ENCODE measurements at places on chromosomes 1 and 21. TPM values are rescaled to one million over a fixed set of nuclear protein-coding genes. Genes with fewer than 3 reads are reported as not detected.

RPAP2 gene
- total RNA-seq, result 31.6 TPM

LCE3D gene
- total RNA-seq, result not detected

ADORA1 gene
- total RNA-seq, result not detected

C1QB gene
- not detected for total RNA-seq

DNASE2B gene
- total RNA-seq, result not detected

OLIG2 gene
- not detected for total RNA-seq

LENEP gene
- 0.56 TPM for total RNA-seq

TTC22 gene
- total RNA-seq, result 4.6 TPM

CELA3B gene
- total RNA-seq, result not detected

MAGI3 gene
- 7.4 TPM for total RNA-seq

KIAA1614 gene
- total RNA-seq, result not detected

XKR8 gene
- 7.1 TPM for total RNA-seq

PROK1 gene
- total RNA-seq, result not detected

NUDT17 gene
- 3.8 TPM for total RNA-seq

SUSD4 gene
- total RNA-seq, result 0.83 TPM

IRF6 gene
- total RNA-seq, result 0.31 TPM

ACTL8 gene
- not detected for total RNA-seq

SELP gene
- 0.70 TPM for total RNA-seq

TMIGD3 gene
- 0.24 TPM for total RNA-seq

NEXN gene
- 0.57 TPM for total RNA-seq

PDPN gene
- total RNA-seq, result not detected

GSTM1 gene
- total RNA-seq, result 0.22 TPM
